ENCODE measurements at places on chromosomes 2 and 18. TPM values are rescaled to one million over a fixed set of nuclear protein-coding genes. Genes with fewer than 3 reads are reported as not detected.

ERBB4 gene
- 20.6 TPM for total RNA-seq

KATNAL2 gene
- 3.4 TPM for total RNA-seq

LYPD6B gene
- not detected for total RNA-seq

AQP12A gene
- total RNA-seq = not detected

DCC gene
- total RNA-seq = 0.03 TPM

PRKD3 gene
- 21.0 TPM for total RNA-seq

TEKT4 gene
- total RNA-seq = not detected

NETO1 gene
- not detected for total RNA-seq

EPAS1 gene
- 262 TPM for total RNA-seq

CYP27C1 gene
- total RNA-seq = 0.21 TPM

MARCHF4 gene
- total RNA-seq = 0.34 TPM

SCRN3 gene
- 32.0 TPM for total RNA-seq

GALNT13 gene
- total RNA-seq = 3.2 TPM

Data from left cardiac atrium (tissue), 4 donors.